ENCODE measurements at places on chromosomes 12 and 14. TPM values are rescaled to one million over a fixed set of nuclear protein-coding genes. Genes with fewer than 3 reads are reported as not detected.

DNA sequence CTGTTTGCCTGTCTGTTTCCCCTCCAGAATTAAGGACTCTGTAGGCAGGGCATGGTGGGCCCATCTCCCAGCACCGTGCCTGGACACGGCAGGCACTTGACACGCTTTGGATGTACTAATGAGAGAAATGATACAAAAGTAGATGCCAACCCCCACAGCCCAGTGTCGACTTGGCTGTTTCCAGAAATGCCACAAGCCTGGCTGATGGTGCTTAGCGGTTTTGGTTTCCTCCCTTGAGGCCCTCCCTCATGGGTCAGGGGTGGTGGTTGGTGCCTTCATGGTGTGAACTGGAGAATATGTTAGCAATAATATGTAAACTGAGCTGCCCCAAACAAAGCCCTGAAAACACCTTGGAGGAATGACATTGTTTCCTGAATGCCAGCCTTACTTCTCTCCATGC is 55.5 kb upstream of the ESRRB start:
- no peak for DNase-seq

- DNase-seq: peak; percentile 80
Measured at GRCh38 chr12:3200032-3200617, 122.9 kb downstream of the TSPAN9 start.

DNA sequence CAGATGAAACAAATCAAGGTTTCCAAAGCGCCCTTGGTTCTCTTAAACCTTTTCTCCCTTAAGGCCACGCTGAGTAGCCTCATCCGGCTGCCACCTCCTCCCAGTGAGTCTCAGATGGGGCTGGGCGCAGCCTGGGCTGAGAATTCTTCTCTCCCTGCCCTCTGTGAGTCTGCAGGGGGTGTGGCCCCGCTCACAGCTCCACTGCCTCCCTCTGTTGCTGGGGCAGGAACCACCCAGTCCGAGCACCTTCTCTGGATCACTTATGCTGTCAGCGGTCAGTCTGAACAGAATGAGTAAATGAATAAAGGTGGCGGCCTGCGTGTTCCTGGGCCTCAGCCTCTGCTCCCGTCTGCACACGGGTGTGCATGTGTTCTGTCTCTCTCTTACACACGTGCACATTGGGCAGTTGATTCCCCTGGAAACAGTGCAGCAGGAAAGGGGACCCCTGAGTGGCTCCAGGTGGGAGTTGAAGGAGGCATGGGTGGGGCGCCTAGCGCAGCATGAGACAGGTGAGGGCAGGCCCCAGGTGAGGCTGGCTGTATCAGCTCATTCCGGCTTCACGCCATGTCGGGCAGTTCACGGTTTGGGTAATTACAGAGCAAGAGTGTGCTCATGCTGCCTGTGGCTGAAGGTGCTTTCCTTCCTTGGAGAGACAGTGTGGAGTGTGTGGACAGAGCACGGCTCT is 4.3 kb downstream of the PAPLN start:
- DNase-seq: no peak

DNA sequence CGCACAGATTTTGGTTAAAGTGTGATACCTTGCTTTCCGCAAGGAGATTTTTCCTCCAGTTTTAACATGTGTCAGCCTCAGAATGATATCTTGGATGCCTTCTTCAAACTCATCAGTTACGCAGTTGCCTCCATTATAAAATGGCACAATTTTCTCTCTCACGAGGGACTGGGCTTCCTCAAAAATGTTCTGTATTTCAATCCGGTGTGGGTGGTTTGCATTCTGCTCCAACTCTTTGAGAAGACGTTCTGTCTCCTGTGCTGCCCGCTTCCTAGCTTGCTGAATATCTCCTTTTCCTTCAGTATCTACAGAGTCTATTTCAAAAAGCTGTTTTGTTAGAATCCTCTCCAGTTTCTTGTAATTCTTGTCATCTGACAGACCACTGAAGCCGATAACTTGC is 1.8 kb downstream of the BAG5 start:
- DNase-seq: no peak

Gene PGF
- 5.5 TPM for polyA plus RNA-seq

Gene AP1G2
- 99.6 TPM for polyA plus RNA-seq

- no peak for DNase-seq
Measured at GRCh38 chr12:50555471-50555885, 50.7 kb downstream of the DIP2B start.

Gene HOXC5
- 2.7 TPM for polyA plus RNA-seq

Measured in left kidney (tissue), 8 donors.